T47D (cell line): ENCODE measurements at places on chromosomes 6 and 20.

- no peak for DNase-seq
Measured at GRCh38 chr20:59469267-59470252, 134.8 kb upstream of the PHACTR3 start.

DNA sequence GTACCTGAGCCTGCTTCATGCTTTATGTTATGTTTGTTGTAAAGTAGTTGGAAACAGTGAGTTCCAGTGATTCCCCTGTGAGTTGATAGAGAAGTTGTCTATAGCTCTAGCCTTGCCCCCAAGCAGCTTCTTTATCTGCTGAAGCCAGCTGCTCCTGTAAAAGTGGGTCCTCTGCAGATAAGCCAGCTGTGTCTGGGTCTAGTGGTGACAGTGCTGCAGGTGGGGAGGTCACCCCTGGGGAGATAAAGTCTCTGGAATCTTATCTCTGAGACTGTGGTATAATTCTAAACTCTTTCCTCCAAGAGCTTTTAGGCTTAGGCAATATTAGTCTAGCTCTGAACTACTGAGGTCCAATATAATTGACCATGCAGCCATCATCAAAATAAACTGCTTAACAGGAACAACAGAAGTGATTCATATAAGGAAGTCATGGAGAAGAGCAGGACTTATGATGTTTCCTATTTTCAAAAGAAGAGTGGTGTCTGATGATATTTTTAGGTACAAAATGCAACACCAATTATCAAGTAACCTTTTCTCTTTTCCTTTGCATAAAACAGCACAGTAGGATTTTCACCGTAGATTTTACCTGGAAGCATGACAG lies 44.2 kb upstream of the TMEM217 start:
- DNase-seq = no peak

DNA sequence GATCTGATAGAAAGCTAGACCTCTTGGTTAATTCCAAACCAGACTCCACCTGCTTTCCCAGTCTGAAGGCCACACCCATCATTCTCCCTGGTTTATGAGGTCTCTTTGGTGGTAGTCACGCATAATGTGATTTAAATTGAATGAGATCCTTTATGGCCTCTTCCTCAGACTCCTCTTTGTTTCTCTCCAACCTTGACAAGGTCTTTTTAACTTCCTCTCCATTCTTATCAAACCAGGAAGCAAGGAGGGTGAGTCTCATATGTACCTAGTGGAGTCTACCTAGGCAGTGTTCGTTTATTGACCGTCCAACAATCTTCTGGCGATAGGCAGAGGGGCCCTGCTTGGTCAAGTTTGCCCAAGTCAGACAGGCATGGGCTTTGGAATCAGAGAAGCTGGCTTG lies 184.2 kb upstream of the LAMP5 start:
- DNase-seq = no peak

DNA sequence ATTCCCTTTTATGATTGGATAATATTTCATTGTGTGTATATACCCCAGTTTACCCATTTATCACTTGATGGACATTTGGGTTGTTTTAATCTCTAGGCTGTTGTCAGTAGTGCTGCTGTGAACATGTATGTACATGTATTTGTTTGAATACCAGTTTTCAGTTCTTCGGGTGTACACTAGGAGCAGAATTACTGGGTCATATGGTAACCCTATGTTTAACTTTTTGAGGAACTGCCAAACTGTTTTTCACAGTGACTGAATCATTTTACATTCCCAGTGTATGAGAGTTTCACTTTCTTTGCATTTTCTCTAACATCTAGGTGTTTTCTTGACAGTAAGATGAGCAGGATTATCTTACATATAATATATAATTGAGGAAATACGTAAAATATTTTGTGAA lies 44.7 kb upstream of the ADIG start:
- no peak for DNase-seq

DNA sequence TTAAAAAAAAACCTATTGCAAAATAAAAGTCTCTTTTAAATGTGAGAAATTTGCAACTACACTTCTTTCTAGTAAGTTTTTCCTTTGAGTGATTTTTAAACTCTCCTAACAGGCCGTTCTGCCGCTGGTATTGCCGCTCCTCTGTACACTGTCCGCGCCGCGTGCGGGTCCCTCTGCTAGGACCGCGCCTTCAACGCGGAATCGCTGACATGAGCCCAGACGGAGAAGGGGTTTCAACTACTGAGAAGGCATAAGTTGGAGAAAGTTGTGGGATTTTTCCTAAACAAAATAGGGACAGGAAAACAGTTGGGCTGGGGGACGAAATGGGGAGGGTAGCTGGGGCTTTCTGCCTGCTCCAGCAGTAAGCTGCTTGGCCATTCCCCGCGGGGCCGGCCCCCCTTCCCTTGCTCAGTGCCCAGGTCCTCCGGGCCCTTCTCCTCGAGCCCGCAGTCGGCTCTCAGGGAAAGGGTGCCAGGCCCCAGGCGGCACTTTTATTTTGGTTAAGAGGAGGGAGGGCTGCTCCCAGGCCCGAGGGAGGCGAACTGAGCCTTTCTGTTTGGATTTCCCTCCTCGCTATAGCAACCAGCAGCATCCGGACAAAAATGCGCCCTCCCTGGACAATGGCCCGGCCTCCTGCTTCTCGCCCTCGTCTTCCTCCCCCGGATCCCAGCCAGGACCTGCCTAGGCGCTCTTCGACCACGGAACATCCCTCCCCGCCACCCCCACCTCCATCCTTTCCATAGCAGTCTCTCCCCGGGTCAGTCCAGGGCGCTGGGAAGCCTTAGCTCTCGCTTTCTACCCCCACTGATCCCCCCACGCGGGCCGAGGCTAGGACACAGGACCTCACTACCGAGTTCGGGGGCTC lies 6.8 kb upstream of the POU3F2 start:
- DNase-seq = no peak

DNA sequence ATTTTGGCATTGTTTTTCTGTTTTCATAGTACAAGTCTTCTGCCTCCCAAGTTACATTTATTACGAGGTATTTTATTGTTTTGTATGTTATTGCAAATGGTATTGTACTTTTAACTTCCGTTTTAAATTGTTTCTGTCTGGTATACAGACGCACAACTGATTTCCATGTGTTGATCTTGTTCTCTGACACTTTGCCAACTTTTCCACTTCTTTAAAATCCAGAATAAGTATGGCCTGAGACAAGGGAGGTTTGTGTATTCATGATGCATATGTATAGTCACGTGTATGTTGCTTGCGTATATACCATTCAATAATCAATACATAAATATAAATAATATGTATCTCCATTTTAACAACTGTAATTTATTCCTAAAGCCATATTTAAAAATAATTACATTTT lies 41.2 kb downstream of the THBS2 start:
- DNase-seq = no peak

DNA sequence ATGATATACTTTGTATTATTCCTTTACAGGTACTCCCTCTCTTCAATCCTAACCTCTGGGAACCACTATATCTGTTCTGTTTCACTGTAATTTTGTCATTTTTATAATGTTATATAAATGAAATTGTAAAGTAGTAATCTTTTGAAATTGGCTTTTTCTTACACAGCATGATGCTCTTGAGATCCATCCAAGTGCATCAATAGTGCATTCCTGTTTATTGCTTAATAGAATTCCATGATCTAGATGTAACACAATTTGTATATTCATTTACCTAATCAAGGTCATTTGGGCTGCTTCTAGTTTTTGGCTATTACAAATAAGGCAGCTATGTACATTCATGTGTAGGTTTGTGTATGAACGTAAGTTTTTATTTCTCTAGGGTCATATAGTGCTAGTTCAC lies 174.6 kb downstream of the KHDC1L start:
- DNase-seq = no peak

GRCh38 chr20:17579369-17580039 lies 9.6 kb downstream of the DSTN start:
- DNase-seq = no peak
